ENCODE measurements at places on chromosomes 2 and 18.

- no peak for DNase-seq
Measured at GRCh38 chr2:16153754-16154035, 213.3 kb downstream of the MYCN start.

DNA sequence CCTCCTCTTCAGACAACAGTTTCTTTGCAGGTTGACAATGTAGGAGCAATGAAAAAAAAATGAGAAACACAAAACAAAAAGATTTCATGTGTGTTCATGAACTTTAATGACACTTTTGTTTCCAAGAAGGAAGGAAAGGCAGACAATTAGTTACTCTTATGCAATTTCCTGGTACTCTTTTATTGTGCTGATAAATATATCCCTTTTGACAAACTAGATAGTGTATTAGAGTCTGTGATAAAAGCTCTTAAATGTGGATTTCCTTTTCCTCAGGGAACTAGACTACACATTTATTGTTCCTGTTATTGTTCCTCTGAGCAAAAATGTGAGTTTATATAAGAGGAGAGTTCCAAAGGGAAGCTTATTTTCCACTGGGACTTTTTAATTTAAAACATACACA is 188.7 kb upstream of the NRXN1 start:
- no peak for DNase-seq

DNA sequence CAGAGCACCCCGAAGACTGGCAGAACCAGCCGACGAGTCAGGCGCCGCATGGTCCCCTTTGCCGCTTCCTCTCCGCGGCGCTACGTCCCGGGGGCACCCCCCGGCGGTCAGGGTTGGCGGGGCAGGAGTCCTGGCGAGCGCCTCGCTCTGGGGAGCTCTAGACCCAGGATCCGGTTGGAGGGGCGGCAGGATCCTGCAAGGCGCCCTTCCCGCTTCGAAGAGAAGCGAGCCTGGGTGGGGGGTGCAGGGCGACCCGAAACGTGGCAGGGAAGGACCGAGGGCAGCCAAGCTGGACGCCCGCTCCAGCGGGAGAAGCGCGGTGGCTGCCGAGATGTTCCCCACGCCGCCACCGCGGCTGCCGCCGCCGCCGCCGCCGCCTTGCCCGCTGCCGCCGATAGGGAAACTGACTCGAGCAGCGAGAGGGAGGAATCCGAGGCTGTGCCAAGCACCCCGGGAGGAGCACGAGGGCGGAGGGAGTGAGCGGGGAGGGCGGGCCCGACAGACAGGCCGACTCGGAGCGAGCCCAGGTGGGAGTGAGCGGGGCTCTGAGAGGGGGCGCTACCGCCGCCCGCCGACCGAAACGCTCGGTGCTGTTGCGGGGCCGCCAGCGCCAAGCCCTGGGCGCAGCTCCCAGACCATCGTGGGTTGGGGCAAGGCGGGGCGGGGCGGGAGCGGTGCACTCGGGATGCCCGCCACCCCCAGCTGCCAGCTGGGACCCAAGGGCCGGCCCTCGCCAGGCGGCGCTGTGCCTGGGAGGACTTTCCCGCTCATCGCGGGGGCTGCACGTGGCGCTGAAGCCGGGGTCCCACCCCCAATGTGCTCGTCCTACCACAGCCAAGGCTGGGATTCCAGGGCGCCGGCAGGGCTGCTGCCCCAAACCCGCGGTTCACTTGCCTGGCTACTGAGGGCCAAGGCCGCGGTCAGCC is at the start of gene GALNT14:
GALNT14 (minus strand) TSS at position 404 of the 926 bp plus-strand sequence; CDS start at position 50, 354 bp downstream.
- DNase-seq = no peak

GRCh38 chr2:33015421-33016142 is 68.8 kb downstream of the LTBP1 start:
- no peak for DNase-seq

DNA sequence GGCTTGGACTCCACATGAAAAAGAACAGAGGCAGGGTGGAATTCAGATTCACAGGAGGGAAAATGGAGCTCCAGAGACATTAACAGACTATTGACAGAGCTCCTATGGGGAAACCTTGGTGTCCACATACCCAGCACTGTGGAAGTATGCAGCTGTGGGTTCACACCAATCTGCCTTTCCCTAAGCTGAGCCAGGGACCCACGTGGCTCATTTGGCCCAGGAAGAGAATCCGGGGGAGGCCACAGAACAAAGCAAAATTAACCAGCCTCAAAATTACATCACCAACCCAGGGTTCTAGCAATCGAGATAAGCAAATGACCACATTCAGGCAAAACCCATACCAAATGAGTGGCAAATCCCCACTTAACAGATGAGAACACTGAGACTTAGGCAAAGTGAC is 105.8 kb upstream of the TWIST2 start:
- no peak for DNase-seq

DNA sequence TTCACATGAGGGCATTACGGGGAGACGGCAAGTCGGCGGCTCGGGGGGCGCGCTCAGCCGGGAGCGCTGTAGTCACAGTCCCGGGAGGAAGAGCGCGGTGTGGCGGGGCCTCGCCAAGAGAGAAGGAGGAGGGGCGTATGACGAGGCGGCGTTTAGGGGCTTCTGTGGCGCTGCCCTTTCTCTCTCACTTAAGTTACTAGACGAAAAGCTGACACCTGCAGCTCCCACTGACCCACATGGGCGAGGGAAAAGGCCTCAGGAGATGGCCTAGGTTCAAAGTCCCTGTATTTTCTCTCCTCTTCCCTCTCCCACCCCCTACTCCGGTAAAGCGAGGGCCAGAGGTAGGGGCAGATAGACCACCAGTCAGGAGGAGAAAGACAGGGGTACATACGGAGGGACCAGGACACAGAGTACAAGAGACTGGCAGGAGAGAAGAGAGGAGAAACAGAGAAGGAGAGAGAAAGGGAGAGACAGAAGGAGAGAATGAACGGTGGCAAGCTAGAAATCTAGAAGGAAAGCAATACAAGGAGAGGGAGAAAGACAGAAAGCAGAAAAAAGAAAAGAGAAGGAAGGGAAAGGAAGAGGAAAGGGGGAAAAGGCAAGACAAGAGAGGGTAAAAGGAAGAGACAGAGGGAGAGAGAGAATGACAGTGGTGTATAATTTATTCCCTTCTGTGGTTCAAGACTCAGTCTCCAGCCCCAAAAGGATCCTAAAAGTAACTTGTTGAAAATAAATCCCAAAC is 3.8 kb downstream of the SIX2 start:
- DNase-seq = no peak

DNA sequence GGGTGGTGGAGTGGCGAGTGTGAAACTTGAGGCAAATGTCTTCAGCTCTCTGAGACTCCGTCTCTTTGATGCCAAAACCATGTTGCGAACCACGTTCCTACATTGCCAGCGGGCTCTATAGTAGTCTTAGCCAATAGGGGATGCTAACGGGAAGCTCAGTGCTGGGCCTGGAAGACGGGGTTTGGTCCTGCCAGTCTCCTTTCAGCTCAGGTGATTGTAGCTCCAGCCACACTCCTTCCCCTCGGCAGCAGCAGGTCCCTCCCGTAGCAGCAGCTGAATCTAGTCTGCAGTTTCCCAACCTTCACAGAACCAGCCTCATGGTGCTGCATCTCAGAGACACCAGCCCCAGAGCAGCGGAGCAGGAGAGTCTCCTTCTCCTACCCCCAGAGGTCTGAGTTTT is 109.7 kb downstream of the TFCP2L1 start:
- DNase-seq = no peak

GRCh38 chr18:76484749-76485387 is 10.2 kb downstream of the ZNF516 start:
- DNase-seq = no peak

DNA sequence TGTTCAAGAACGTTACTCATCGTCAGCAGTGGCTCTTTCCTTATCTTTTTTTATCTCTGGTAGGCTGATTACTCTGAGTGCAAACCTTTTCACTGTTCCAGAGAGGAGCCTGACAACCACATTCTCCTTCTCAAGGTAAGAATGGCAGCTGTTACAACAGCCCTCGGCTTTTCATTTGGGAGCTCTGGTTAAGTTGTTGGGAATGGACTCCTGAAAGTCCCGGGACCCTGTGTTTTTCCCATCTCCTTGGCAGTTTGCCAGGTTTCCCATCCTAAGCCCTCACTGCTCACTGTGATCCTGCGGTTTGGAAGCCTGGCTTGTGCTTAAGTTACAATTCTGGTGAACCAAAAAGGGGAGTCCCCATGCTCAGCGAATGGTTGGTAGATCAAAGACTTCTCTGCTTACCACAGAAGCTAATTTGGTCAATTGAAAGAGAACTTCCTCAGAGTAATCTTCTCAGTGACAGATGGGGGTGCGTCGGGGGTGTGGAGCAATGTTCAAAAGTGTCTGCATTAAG is 122.3 kb downstream of the LYPD6B start:
- peak; percentile 52 for DNase-seq

- DNase-seq = no peak
Measured at GRCh38 chr2:175404839-175405238, 223.3 kb upstream of the ATP5MC3 start.

GRCh38 chr2:226999661-227000060 is 163.8 kb downstream of the RHBDD1 start:
- no peak for DNase-seq

- no peak for DNase-seq
Measured at GRCh38 chr2:190716176-190716807, 67.4 kb downstream of the NAB1 start.

GRCh38 chr2:156573710-156574109 is 137.5 kb downstream of the GPD2 start:
- DNase-seq = no peak

- no peak for DNase-seq
Measured at GRCh38 chr2:17864676-17865075, 13.8 kb upstream of the KCNS3 start.

DNA sequence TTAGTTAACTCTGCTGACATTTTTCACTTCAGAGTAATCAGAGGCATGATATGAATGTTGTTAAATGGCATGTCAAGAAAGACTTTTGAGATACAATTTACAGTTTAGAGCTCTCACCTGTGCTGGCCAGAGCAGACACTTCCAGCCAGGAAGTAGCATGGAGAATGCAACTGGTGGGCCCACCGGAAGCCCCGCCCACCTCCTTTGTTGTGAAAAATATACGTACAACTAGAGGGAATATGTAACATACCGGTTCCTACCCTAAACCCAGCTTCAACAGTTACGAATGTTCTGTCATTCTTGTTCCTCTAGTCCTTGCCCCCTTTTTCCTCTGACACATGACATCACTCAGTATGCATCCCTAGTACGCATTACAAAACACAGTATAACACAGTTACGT is 70.2 kb upstream of the ITM2C start:
- no peak for DNase-seq

GRCh38 chr18:58235001-58235436 is 191.0 kb downstream of the NEDD4L start:
- DNase-seq = no peak

DNA sequence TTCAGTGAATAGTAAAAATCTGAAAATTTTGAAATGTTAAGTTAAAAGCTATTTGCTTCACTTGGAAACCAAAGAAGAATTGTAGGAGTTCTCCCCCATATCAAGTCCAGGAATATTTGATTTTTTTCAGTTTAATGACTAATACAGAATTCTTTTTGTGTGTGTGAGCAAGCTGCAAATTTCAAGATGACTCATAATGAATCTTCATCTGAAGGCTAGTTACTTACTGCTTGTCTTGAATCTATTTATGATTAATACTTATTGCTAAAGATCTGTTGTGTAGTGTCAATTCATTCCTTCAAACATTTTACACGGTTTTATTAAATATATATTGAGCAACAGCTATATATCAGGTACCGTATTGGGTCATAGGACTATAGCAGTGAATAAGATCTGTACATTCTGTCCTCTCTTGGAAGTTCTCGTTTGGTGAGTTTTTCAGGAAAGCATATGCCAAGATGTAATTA is 47.8 kb upstream of the CAVIN2 start:
- no peak for DNase-seq

GRCh38 chr2:64699712-64700111 is 46.0 kb upstream of the SERTAD2 start:
- DNase-seq = no peak

- no peak for DNase-seq
Measured at GRCh38 chr2:16055848-16056580, 115.7 kb downstream of the MYCN start.

DNA sequence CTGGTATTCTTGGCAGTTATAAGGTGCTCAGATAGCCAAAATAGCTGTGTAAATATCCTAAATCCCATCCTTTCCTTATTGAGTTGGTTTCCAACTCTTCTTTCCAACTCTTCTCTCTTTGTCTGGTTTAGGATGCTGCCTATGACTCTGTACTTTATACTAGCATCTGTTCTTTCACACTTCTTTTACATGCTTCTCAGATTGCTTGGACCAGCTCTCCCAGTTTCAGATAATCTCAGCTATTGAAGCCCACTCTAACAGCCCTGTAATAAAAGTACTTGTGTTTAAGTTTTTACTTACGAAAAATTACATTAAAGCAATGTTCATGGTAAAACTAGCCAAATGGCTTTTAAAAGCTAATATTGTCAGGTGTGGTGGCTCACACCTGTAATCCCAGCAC is 14.7 kb upstream of the LHCGR start:
- no peak for DNase-seq

- DNase-seq = no peak
Measured at GRCh38 chr18:58856881-58857280, 7.8 kb upstream of the ZNF532 start.

GRCh38 chr2:173667014-173667413 is 298.2 kb downstream of the SP3 start:
- no peak for DNase-seq
